ENCODE measurements at places on chromosomes 2 and 18.

GRCh38 chr2:222912776-222913175 is 51.9 kb downstream of the ACSL3 start:
- no peak for DNase-seq

DNA sequence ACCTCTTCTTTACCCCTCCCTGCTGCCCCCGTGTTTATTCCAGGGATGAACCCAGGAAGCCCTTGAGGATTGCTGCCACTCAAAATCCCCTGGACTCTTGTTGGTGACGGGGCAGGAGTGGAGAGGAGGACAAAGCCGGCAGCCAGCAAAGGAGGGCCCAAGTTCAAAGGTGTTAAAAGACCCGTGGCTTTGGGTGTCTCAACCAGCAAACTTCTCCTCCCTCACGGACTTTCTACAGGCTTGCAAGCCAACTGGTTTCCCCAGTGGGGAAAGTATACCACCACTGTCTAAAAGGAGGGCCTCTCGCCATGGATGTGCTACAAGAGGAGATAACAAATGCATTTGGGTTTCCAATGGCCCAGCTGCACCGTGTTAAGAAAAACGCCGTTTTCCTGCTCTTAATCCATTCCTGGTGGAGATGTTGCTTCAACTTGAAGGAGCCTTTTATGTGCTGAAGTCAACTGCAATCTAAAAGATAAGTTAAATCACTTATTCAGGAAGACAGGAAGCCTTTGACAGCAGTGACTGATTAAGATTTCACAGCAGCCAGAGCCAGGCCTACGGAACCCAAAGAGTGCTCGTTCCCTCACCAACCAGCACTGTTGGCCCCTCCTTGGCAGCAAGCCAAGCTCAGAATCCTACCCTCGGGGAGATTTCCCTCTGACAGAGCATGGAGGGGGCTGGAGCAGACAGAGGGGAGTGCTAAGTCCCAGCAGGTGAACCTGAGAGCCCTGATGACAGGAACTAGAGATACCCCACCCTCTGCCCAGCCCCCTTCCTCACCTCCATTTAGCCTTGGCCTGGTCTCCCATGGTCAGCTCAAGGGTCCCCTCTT is 57.8 kb downstream of the ZBTB7C start:
- DNase-seq, result no peak

DNA sequence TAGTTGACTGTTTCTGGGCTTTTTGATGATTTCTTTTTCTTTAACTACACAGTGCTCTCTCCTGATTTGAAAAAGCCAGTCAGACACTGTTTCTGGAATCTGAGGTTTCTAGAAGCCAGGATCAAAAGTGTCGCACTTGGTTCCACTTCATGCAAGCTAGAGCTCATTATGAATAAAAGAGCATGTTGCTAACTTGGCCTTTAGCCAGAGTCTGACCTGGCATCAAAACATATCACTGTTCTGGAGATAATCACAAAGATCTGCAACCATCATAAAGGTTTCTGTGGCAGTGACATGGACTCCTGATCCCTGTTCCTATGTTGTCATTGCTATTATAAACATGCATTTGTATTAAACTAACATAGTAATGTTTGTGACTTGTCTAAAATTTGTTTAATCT is 76.1 kb upstream of the MAPRE2 start:
- DNase-seq, result no peak

DNA sequence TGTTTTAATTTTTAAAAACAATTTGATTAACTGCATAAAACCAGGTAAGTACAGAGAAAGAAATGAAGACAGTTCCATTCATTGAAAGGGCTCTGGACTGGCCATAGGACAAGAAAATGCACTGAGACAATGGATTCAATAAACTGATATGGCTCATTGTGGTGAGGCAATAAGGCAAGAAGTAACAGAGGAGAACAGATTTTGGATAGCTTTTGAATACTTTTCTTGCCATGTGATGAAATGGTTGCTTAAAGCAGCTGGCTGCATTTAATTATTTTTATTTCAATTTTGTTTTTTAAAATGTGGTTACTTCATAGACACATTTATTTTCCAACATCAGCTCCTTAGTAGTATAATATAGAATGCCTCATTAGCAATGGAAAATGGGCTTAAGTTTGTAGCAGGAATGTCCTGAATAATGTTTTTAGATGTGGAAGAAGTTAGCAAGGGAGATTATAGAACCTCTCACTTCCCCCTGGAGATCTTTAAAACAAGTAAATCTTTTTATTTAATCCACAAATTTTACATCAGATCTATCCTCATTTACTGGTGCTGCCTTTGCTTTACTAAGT is 646.9 kb upstream of the ZEB2 start:
- DNase-seq, result no peak

GRCh38 chr18:31943878-31944816 is 1.2 kb upstream of the TRAPPC8 start:
- peak; percentile 12 for DNase-seq

GRCh38 chr2:192410319-192410718 is 215.6 kb upstream of the TMEFF2 start:
- no peak for DNase-seq

- no peak for DNase-seq
Measured at GRCh38 chr2:108877506-108877905, 90.9 kb downstream of the CCDC138 start.

DNA sequence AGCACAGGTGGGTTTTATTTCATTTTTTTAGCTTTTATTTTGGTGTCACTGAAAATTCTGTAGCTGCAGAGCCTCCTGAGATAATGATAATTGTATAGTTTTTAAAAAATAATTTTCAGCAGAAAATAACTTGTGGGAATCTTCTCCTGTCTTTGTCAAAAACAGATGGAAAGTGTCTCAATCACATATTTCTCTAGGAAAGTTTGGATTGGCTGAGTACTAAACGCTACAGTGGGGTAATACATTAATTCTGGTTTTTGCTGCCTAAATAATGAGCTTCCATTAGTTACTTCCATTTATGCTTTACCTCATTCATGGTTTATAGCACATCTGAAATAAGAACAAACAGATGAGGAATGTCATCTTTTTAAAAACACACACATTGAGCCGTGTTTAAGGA is 2.2 kb downstream of the TWIST2 start:
- DNase-seq, result no peak

GRCh38 chr2:85711578-85712060 is 17.5 kb downstream of the GNLY start:
- DNase-seq, result no peak

DNA sequence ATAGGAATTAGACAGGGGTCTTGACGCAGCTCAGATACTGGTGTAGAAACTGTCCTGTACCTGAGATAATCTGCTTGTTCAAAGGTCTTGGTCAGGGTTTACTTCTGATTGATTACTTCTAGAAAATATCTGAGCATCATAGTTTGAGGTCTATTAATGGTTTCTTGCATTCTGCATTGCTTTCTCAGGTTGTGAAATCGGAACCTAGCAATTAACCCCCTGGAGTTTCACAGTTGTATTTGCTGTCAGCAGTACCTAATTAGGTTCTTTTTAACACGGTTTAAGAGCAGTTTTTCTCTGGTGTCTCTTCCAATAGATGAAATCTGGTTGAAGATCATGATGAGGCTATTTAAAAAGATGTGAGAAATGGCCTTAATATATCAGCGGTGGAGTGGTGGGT is 428.6 kb upstream of the SYT4 start:
- no peak for DNase-seq

DNA sequence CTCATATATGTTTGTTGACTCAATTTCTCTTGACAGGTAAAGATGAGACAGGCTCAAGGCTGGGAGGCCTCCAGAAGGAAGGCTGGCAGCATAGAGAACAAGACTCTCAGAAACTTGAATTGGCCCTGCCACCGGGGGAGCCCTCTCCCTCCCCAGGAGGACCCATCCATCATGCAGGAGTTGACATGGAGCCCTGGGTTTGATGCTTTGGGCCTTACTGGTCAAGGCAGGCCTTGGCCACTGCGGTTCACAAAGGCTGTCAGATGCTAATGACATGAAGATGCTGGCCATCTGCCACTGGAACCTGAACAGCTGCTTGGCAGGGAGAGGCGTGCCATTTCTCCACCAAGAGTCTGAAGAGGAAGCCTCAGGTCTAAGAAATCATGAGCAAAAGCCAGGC is 193.6 kb downstream of the MTCL1 start:
- DNase-seq, result no peak

DNA sequence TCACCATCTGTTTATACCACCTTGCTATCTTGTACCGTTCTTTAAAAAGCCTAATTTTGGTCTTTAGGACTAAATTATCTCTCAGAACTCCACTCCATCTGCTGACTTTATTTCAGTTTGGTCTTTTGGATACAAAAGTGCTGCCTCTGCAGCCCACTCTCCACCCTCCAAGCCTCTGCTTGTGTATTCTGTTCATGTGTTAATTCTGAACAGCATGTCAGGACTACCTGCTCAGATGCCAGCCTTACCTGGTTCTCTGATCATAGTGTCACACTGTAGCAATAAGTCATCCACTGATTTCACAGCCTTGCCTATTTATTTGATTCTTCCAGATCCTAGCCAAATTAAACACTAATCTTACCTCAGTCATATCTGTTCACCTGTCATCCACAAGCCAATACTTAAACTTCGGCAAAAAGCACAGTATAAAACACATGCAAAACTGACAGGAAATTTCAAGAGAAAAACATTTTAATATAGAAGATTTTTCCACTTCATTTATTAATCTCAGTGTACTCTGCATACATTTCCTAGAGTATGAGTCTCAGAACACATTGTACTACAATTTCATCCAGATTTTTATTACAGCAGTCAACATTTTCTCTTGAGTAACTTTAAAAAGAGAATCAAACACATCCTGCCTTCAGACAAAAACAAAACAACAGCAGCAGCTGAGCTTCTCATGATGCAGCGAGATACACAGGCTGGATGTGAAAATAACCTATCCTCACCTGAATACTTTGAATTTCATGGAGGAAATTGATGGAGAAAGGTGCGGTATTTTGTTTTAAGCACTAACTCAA is 64.9 kb downstream of the PPP1R1C start:
- DNase-seq, result no peak

DNA sequence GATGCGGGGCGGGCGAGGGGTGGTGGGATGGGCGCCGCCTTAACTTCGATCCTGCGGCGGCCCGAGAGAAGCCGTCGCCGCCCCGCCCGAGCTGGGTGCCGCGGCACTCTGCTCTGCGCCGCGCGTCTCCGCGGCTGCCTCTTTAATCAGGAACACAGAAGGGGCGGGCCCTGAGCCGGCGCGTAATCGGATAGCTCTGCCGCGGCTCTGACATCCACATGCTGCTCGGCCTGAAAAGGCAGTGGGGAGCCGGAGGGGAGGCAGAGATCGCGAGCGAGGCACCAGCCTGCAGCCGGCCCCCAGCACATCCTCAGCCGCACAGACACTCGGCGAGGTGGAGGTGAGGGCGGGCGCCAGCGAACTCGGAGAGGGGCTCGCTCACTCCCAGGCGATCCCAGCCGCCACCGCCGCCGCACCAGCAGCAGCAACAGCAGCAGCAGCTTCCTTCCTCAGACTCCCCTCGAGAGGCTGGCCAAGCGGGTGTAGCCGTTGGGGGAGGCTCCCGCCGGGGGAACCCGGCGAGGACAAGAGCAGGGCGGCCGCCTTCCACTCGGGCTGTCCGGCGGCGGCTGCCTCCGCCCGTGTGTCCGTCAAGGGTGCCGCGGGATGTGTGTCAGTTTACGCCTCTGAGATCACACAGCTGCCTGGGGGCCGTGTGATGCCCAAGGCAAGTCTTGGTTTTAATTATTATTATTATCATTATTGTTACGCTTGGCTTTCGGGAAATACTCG is at the start of gene NRP2:
NRP2 (plus strand) TSS at position 263 of the 732 bp plus-strand sequence. CDS start 790 bp downstream, outside the sequence.
- DNase-seq, result peak; percentile 59

GRCh38 chr2:129929321-129930290 is 49.9 kb upstream of the RAB6C start:
- DNase-seq, result no peak

- no peak for DNase-seq
Measured at GRCh38 chr18:12772111-12772510, 69.3 kb downstream of the PSMG2 start.

DNA sequence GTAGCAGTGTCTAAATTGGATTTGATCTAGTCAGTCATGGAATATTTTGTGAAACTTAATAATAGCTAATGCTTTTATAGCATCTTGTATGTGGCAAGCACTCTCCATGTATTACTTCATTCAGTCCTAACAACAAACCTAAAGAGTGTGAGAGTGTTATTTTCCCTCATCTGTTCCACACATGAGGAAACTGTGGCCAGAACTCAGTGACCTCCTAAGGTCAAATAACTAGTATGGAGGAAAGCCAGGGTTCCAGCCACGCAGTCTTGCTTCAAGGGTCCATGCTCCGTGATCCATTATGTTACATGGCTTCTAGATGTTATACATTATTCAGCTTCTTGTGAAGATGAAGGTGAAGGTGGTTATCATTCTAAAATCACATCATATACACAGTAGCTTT is 45.5 kb downstream of the TWSG1 start:
- DNase-seq, result no peak

DNA sequence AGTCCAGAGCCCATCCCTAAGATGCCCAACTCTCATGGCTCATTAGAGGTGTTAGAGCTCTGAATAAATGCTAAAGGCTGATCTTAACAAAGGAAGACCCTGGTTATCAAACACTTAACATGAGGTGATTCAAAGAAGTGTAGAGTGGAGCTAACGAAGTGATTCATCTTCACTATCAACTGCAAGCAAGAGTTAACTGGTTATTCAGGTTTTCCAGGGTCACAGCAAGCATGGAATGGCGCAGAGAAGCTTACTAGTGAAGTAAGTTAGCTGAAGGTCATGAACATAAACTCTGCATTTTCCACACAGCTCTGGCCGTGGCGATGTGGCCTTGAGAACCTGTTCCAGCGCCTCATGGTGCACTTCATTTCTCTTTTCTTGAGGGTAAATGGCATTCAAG is 17.0 kb downstream of the RND3 start:
- no peak for DNase-seq

- no peak for DNase-seq
Measured at GRCh38 chr2:144708626-144709025, 188.7 kb upstream of the ZEB2 start.

DNA sequence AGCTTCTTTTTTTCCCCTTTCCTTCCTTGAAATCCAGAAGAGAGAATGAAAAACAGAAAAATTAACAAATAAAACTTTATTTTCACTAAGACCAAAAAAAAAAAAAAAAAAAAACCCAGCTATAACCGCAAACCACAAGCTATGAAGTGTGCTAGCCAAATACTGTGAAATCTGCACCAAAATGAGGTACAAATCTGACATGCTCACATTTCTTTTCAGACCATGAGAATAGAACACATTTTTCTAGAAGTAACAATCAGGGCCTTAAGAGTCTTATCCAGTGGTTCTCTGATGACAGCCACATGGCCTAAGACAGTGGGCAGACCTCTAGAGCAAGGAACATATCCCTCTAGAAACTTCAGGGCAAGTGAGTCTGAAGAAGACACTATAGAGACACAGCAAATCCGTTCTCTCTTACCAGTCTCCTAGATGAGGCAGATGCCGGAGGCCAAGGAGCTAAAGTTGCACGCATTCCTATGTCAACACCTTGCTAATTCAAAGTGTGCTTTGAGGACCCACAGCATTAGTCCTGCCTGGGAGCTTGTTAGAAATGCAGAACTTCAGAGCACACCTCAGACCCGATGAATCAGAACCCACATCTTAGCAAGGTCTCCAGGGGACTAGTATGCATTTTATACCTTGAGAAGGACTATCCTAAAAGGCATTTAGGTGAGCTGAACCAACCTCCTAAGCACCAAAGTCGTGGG is 317.1 kb downstream of the MYCN start:
- DNase-seq, result no peak

- DNase-seq, result no peak
Measured at GRCh38 chr2:19369341-19369955, 11.0 kb upstream of the OSR1 start.
